Activated CD4-positive, alpha-beta T cell treated with anti-CD3 and anti-CD28 coated beads, Interleukin-2, amount 10 ng/mL, durations not matched to agents 24 days and 14 days (primary cell): ENCODE measurements at places on chromosomes 1 and 21.
A peak's percentile ranks its signal among the peaks of the same experiment; 100 is the strongest.

DNA sequence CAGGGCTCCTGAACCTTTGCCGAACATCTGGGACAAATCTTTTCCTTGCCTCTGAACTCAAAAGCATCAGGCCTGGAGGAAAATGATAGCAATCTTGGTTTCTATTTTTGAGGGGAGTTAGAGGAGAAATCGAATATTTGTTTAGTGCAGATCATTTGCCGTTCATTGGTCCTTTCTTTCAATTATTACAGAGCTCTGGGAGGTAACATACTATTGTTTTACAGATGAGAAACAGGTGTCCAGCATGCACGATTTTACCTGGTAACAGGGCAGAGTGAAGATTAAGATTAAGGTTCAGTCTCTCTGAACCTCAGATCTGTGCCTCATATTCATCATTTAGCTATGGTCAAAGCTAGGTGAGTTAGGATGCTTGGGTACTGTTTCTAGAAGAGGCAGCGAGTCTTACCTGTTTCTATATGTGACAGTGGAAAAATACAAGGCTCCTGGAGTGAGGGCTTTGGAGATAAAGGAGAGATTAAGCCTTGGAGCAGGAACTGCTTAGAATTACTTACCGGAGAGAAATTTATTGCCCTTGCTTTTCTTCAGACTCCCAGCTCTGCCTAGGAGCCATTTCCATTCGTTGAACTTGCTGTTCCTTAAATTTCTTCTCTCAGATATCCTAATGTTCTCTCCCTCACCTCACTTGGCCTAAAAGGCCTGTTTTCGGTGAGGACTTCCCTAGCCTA lies 1.4 kb downstream of the PRCC start:
- H3K27me3 ChIP-seq, result no peaks in the 10 kb centered on the region
- H3K4me1 ChIP-seq, result peaks cover 47% of the 10 kb centered on the region
- no peak overlapping the region for H3K4me3 ChIP-seq
- peaks cover 38% of the 10 kb centered on the region for H3K36me3 ChIP-seq
- H3K27ac ChIP-seq, result no peak overlapping the region

DNA sequence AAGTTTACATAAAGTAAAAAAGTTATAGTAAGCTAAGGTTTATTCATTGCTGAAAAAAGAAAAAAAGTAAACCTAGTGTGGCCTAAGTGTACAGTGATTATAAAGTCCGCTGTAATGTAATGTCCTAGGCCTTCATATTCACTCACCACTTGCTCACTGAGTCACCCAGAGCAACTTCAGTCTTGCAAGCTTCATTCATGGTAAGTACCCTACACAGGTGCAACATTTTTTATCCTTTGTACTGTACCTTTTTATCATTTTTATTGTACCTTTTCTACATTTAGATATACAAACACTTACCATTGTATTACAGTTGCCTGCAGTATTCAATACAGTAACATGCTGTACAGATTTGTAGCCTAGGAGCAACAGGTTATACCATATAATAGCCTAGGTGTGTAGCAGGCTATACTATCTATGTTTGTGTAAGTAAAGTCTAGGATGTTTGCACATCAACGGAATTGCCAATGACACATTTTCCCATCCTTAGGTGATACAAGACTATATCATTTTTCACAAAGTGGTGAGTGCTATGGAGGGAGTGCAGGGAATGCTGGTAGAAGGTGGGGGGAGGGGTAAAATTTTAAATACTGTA lies 58.0 kb upstream of the DMRTA2 start:
- H3K4me1 ChIP-seq, result no peaks in the 10 kb centered on the region
- H3K4me3 ChIP-seq, result no peak overlapping the region
- peaks cover 6% of the 10 kb centered on the region for H3K36me3 ChIP-seq

DNA sequence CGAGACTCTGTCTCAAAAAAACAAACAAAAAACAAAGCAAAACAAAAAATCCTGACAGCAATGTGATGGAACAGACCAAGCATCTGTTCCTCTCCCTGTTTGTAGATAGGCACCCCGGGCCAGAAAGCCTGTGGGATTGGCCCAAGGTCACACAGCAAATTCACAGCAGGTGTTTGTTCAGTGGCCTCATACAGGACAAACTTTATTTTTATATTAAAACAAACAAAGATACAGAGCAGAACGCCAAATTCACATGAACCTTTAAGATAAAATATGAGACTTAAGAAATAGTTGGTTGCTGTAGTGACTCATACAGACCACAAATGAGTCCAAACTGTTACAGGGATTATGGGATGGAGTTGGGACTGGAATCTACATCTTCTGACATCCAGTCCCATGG lies 2.3 kb upstream of the CELA2A start:
- H3K27me3 ChIP-seq, result peaks cover 13% of the 10 kb centered on the region
- no peak for DNase-seq
- H3K4me1 ChIP-seq, result no peaks in the 10 kb centered on the region

DNA sequence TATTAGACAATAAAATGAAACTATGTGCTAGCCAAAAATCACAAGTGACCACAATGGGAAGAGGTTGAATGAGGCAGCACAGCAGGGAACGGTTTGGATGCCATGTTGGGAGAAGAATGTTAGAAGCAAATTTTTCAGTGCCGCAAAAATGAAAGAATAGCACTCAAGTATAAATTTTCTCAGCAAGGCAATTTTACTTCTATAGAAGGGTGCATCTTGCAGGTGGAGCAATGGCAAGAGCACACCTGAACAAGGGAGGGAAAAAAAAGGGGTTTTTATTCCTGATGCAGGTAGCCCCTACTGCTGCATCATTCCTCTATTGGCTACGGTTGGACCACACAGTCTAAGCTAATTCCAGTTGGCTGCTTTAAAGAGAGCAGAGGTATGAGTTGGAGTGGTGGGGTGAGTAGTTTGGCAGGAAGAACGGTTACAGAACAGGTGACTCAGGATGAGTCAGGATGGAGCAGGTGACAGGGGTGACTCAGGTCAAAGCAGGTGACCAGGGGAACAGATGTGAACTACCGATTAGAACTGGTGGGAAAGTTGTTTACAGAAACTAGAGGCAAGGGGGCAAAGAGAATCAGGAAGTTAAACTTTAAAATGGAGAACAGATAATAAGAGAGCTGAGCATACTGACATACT lies 301.1 kb upstream of the NRIP1 start:
- H3K4me1 ChIP-seq, result no peaks in the 10 kb centered on the region
- no peaks in the 10 kb centered on the region for H3K36me3 ChIP-seq
- H3K4me3 ChIP-seq, result no peak overlapping the region
- no peak overlapping the region for H3K27ac ChIP-seq

- DNase-seq, result peak; percentile 62
- no peaks in the 10 kb centered on the region for H3K4me1 ChIP-seq
- H3K27ac ChIP-seq, result no peak overlapping the region
- no peak overlapping the region for H3K4me3 ChIP-seq
- peaks cover 8% of the 10 kb centered on the region for H3K27me3 ChIP-seq
- H3K36me3 ChIP-seq, result no peaks in the 10 kb centered on the region
Observed at GRCh38 chr1:98468111-98468717, 193.3 kb upstream of the SNX7 start.

DNA sequence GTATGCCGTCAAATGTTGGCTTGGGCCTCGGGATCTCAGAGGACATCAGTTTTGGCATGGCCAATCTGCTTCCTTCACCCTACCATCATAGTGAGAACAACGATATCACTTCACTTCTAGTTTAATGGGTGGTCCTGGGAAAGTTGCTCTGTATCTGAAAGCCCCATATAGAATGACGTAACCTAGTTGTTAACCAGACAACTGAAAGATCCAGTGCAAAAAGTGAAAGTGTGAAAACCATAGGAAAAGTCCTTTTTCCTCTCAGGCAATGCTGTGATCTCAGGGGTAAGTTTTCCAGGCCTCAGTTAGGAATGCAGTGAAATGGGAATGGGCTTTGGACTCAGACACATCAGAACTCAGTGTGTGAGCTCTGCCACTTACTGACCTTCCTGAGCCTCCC lies 18.6 kb upstream of the ATP1B1 start:
- H3K4me1 ChIP-seq, result peaks cover 9% of the 10 kb centered on the region
- no peaks in the 10 kb centered on the region for H3K36me3 ChIP-seq
- DNase-seq, result no peak
- H3K27me3 ChIP-seq, result peaks cover 8% of the 10 kb centered on the region
- H3K4me3 ChIP-seq, result no peak overlapping the region

DNA sequence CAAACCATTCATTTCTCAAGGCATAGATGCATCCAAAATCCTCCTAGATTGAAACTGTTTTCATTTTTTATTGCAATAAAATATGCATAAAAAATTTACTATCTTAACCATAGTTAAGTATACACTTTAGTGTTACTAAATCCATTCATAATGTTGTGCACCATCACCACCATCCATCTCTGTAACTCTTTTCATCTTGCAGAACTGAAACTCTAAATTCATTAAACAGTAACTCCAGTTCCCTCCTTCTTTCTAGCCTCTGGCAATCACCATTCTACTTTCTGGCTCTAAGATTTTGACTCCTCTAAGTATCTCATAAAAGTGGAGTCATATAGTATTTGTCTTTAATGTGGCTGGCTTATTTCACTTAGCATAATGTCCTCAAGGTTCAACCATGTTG lies 236.8 kb downstream of the SMYD3 start:
- no peaks in the 10 kb centered on the region for H3K27me3 ChIP-seq
- no peaks in the 10 kb centered on the region for H3K4me1 ChIP-seq
- no peaks in the 10 kb centered on the region for H3K36me3 ChIP-seq
- H3K27ac ChIP-seq, result no peak overlapping the region

- no peak for DNase-seq
- no peaks in the 10 kb centered on the region for H3K36me3 ChIP-seq
- H3K4me3 ChIP-seq, result no peak overlapping the region
Observed at GRCh38 chr1:78387871-78388270, 102.9 kb upstream of the PTGFR start.

DNA sequence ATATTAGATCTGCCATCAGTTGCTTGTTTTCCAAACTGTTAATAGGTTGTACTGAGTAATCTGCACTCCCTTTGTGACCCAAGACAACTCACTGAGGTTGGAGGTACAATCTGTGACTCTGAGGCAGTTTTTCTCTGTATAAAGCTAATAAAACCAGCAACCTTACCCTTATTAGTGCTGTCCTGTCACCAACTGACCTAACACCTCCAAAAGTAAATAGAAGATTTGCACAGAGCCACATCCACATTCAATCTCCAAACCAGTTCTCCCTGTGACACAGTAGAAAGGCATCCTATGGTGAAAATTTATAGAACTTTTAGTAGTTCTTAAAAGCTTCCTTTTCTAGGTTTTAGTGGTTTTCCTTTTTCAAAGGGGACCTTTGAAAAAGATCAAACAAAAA lies 140.4 kb upstream of the ADGRL2 start:
- H3K4me3 ChIP-seq, result no peak overlapping the region
- H3K4me1 ChIP-seq, result no peaks in the 10 kb centered on the region
- no peak overlapping the region for H3K27ac ChIP-seq

DNA sequence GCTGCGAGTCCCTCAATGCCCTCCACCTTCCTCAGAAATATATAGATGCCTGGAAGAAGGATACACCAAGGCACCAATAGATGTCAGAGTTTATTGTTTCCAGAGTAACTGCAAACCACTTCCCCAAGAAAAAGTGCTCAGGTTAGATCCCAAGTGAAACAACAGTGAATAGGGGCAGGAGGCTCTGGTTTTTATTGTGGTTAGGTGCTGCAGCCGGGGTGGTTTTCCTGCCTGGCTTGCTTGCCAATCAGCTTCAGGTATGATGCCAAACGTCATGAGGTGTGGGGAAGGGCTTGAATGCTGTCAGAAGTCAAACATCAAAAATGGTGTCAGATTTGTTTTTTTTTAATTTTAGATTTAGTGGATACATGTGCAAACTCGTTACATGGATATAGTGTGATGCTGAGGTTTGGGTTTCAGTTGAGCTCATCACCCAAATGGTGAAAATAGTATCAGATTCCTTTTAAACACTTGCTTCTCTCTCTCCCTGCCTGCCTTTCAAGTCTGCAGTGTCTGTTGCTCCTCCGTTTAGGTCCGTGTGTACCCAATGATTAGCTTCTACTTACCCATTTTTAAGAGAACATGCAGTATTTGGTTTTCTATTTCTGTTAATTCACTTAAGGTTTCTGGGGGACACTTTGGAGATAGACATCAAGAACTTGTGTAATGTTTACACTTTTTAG lies 1317.0 kb downstream of the MRPL39 start:
- H3K27me3 ChIP-seq, result no peaks in the 10 kb centered on the region
- H3K27ac ChIP-seq, result no peak overlapping the region
- peak; percentile 84 for DNase-seq
- H3K4me3 ChIP-seq, result peak overlapping the region; percentile 10
- peaks cover 6% of the 10 kb centered on the region for H3K4me1 ChIP-seq
- no peaks in the 10 kb centered on the region for H3K36me3 ChIP-seq
